ENCODE measurements at places on chromosomes 5 and 9.

GRCh38 chr5:87887247-87887646 is 381.4 kb downstream of the TMEM161B start:
- no peak for DNase-seq

- no peak for DNase-seq
These were observed 564.9 kb downstream of the SEMA5A start for GRCh38 chr5:8981016-8981415.

- DNase-seq, result no peak
These were observed 6.7 kb downstream of the NCBP1 start for GRCh38 chr9:97640325-97640724.

DNA sequence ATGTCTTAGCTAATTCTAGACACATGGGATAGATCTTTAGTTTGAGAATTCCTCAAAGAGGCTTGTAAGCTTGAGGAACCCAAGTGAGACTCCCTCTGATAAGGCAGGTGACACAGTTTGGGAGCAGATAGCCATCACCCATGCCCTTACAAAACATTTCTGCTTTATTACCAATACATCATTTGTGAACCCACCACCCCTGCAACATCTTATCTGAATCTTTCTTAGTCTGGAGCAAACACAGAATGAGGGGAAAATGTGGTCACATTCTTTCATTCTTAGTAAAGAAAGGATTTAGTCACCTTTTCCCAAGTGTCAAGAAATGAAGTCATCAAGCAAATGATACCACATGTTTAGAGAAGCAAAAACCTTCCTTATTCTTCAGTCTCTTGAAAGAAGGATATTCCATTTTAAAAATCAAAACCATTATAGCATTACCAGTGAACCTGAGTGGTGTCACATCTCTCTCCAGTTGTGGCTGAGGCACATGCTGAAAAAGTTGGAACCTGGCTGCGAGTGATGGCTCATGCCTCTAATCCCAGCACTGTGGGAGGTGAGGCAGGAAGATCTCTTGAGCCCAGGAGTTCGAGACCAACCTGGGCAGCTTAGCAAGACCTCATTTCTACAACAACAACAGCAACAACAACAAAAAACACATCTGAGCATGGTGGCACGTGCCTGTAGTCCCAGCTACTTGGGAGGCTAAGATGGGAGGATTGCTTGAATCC is 65.9 kb downstream of the PRKACG start:
- DNase-seq, result no peak

DNA sequence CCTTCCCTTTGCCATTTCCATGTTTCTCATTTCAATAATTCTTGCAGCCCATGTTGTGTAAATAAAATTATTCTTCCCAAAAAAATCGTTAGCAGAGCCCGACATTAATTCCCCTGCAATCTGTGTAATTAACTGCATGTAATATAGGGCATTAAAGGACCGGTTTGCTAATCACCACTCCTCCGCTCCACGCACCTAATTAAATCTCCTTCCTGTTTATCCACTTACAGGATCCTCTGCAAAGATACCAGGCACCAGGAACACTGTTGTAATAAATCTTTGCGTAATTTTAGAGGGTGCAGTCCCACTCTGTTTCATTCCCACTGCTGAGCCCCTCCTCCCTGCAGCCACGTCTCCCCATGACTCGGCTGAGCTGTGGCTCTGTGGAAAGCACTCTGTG is 105.0 kb upstream of the PPP1R26 start:
- DNase-seq, result no peak

GRCh38 chr5:14188778-14189177 is 45.6 kb downstream of the TRIO start:
- no peak for DNase-seq

DNA sequence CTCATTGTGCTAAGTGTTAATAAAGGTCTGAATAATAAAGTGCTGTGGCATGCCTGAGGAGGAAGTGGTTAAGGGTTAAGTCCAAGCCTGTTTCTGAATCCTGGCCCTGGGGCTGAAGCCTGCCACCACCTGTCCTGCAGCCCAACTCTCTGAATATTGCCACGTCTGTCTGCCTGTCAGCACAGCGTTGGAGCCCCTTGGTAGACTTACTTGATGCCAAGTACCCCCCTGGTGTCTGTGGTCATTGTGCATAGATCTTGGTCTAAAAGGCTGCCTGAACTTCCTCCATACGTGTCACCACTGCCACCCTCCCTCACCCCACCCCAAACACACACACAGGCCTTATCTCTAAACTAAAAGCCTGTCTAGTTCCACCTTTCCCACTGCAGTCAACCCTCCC is 35.4 kb upstream of the SLC2A8 start:
- DNase-seq, result no peak

DNA sequence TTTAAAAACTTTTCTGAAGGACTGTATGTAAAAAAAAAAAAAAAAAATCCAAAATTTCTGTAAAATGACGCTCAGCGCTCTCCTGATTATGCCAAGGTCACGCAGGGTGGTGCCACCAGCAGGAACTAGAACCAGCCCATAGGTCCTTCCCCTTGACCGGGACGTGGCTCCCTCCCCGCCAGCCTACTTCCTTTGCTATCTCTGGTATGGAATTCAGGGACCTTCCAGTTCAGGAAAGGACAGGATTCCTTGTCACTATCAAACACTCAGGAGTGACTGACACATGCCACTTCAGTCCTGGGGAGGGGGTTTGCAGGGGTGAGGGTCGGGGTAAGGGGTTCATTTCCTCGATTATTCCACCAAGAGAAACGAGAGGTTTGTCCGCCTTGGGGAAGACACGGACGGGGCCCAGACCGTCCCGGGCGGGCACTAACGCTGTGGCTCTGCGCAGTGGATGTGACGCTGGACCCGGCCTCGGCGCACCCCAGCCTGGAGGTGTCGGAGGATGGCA is 18.8 kb downstream of the BTNL9 start:
- no peak for DNase-seq

DNA sequence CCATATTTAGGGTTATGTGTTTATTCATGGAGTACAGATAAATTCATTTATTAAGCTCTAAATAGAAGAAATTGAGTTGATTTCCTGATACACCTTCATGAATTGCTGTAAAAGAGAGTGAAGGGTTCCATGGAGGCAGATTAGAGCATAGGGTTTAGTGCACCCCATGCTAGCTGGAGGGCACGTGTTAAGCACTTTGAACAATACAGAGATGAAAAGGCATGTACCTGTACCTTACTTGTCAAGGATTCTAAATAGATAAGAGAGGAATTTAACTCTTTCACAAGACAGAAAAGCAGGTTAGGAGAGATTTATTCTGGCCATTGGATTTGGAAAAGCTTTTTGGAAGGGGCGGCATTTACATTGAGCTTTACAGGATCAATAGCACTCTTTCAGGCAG is 23.3 kb downstream of the TNFAIP8 start:
- no peak for DNase-seq

GRCh38 chr5:53355316-53355715 is 125.1 kb upstream of the FST start:
- DNase-seq, result no peak

DNA sequence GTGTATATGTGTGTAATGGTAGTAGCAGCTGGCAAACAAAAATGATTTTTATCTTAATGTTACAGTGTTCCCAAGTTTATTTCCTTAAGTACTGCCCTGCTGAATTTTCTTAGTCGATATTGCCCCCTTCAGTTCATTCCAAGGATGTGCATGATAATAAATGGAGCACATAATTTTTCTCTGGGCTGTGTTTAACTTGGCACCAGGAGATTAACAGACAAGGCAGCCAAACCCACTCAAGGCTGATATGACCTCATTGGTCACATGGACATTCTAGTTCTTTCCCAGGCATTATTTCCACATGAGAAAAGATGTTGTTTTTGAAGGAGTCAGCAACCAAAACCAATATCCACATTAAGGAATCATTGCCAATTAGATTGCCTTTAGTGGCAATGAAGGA is 61.8 kb downstream of the COX7C start:
- peak; percentile 57 for DNase-seq

DNA sequence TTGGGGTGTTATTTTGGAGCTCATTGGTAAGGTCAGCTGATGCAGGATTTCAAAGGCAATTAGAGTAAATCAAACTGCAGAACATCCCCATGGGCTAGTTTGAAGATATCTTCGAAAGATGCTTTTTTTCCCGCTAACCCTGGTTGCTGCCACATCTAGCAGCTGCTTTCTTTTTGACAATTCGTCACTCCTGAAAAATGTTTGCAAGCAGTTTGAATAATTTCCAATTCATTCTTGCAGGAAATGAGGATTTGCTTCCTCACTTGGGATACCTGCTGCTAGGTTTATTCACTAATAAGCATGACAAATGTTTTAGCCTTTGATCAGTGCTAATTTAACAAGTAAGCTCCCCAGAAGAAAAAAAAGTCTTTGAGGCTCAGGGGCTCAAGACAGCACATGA is 649.6 kb upstream of the RORB start:
- DNase-seq, result no peak
